ENCODE measurements at places on chromosomes 3 and 15.

- DNase-seq = no peak
These were observed 10.9 kb upstream of the DLL4 start for GRCh38 chr15:40918146-40918798.

- DNase-seq = no peak
These were observed 55.7 kb upstream of the SMAD6 start for GRCh38 chr15:66646308-66646707.

DNA sequence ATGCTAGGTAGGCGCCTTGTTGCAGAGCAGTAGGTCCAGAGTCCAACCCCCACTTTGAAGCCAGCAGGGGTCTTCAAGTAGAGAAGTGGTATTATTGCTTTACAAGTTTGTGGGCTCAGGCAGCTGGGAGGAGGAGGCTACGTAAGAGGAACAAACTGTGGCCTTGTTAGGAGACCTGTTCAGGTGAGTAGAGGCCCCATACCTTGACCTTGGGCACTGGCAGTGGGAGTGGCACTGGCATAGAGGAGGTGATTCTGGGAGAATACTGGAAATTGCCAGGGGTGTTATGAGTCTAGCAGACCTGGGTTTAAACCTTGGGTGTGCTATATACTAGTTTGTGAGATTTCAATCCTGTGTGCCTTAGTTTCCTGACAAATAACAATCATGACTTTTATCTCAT is 34.6 kb upstream of the SCAANT1 start:
- DNase-seq = no peak

GRCh38 chr3:66492672-66493071 is 8.2 kb downstream of the LRIG1 start:
- no peak for DNase-seq

- no peak for DNase-seq
These were observed 16.3 kb upstream of the TRPM7 start for GRCh38 chr15:50702762-50703334.

DNA sequence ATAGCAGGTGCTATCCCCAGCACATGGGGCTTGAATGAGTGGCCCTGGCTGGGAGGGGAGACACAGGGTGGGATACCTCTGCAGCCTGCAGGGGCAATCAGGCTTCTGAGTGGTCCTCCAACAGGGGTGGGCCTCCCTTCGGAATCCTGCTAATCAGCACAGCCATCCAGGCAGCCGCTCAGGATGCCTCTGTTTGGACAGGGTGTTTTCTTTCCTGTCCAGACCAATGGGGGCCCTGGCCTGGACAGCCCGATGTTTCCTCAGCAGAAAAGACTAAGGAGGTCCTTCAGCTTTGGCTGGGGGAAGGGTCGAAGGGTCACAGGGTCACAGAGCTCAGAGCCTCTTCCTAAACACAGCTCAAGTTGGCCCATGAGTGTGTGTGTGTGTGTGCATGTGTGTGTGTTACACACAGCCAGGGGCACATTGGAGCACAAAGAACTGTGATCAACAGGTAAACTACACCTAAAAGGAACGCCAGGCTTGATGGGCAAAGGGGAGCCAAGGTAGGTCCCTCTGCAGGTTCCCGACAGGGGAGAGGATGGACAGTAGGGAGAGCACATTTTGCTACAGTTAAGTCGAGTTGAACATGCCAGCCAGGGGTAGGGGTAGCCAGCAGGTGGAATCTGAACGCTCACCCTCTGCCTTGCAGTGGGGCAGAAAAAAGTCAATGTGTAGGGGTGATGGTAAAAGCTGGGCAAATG is 1.1 kb upstream of the HAPLN3 start:
- DNase-seq = no peak

DNA sequence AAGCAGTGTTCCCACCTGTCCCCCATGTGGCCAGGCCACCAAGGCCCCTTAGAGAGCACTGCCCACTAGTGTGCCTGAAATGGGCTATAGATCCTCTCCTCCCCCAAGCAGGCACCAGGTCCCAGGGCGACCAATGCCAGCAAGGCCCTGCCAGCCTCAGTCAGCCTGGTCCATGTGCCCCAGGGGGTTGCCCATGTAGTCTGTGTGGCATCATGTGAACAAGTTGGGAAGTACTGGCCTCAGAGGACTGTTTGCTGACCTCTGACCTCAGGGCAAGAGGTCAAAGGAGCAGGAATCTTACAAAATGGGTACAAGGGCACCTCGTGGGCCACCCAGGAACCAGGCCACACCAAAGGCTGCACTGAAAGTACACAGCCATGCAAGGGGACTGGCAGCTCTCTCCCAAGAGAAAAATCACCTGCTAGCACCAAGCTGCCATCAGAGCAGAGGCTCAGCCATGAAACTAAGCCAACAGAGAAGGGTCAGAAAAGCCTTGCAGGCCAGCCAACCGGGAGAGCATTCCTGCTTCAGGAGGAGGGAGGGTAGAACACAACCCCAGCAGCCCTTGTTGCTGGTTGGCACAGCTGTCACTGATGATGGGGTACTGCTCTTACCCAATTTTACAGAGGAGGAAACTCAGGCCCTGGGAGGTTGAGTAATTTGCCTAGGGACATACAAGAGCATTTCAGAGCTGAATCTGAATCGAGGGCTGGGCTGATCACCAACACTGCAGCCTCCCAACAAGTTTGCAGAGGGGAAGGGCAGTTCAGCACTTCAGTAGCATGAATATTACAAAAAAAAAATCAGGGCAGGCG is 5.2 kb upstream of the FURIN start:
- DNase-seq = no peak

GRCh38 chr3:185815391-185816282 is 9.2 kb downstream of the IGF2BP2 start:
- no peak for DNase-seq

DNA sequence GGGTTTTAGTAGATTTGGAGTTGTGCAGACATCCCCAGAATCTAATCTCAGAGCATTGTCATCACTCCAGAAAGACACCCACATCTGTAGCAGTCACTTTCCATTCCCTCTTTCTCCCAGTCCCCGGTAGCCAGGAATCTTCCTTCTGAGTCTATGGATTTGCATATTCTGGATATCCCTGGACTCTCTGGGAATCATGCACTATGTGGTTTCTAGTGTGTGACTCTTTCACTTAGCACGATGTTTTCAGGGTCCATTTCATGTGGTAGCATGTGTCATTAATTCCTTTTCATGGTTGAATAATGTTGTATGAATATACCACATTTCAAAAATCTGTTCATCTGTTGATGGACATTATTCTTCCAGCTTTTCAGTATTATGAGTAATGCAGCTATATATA is 29.3 kb downstream of the FBLN2 start:
- no peak for DNase-seq

DNA sequence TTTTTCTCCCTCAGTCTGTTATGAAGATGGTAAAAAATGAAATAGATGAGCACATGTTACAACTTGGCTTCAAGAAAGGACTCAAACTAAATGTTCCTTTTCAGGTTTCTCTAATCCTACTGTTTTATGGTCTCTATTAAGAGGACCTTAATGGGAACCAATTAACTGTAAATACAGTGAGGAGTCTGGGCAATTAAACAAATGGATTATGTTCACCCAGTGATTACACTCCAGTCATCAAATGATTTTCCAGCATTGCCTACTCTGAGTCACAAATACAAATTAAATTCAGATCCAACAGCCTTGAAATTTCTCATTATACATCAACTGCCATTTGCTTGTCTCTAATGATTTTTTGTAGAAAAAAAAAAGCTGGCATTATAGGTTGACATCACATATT is 129.2 kb downstream of the NEK10 start:
- DNase-seq = no peak

- no peak for DNase-seq
These were observed 702.3 kb downstream of the SI start for GRCh38 chr3:164375995-164376394.

DNA sequence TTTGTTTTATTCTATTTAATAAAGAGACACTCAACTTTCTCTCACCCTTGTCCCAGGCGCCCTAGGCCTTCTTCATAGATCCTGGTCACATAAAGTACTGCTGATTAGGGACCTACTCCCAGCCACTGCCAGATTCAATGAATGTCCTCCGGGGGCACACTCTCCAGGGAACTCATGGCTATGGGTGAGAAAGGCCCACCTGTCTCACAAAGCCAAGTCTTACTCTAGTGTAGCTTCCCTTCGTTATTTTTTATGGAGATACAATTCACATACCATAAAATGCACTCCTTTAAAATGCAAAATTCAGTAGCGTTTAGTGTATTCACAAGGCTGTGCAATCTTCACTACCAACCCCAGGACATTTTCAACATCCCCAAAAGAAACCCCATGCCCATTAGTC is 87.8 kb downstream of the ADCY5 start:
- no peak for DNase-seq

GRCh38 chr3:63855333-63855940 is 8.2 kb downstream of the THOC7 start:
- DNase-seq = no peak

DNA sequence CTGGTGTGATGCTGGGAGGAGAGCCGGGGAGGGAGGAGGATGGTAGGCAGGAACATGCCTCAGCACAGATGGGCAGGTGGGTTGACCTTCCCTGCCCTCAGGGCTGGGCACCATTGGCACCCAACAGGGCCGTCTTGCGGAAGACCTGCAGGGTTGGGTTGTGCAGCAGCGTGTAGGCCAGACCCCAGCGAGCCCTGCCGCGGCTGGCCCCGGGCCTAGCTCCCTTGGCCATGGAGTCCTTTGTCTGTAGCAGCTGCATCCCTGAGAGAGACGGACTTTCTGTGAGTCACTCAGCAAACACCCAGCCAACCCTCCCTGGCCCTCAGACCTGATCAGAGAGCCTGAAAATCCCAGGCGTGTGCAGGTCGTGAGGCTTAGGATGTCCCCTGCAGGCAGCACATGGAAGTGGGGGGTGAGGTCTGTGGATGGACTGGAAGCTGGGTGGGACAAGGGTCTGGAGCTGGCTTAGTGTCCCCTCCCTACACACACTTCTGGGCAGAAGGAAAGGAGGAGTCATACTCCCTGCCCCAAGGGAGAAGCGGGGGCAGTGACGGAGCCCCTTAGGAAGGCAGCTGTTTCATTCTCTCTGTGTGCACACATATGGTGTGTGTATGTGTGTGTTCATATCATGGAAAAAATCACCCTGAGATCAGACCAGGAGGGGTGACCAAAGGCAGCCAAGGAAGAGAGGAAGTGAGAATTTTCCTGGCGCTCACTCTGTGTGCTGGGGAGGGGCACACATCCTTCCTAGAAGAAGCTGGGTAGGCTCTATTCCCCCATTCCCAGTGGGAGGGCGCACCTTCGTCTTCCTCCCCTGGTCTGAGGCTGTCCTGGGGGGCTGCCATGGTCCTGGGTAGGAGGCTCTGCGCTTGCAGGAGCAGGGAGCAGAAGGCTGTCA is 6.7 kb downstream of the ISLR start:
- no peak for DNase-seq

GRCh38 chr3:44827196-44827595 is 34.5 kb upstream of the TMEM42 start:
- DNase-seq = no peak

GRCh38 chr15:68418611-68419161 is 13.3 kb downstream of the ITGA11 start:
- DNase-seq = no peak

GRCh38 chr3:149812165-149812605 is 830 bp upstream of the RNF13 start:
- no peak for DNase-seq

DNA sequence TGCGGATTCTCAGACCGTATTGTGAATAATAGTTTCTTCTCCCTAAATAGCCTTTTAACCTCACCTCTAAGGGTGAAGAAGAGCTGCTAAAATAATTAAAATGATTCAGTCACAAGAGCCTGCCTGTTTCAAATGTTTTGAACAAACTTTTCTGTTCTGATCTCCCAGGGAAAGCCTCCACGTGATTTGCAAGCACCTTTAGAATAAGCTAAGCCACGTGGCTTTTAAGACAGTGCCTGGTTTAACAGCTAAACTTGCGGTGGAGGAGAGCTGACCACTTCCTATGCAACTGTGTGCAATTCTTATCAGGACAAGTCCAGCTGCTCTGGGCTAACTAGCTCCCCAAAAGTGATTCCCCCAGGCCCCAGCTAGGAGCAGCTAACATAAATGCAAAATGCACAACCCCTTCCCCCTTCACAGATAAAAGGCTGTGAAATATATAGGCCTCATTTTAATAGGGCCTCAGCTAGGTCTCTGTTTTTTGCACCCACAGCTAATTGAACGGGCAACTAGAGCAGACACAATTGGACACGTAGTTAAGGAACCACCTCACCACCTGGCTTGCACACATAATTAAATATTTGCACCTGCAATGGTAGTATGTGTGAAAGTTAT is 401.2 kb upstream of the NR2F2 start:
- no peak for DNase-seq

- no peak for DNase-seq
These were observed 2.0 kb downstream of the FOXL2NB start for GRCh38 chr3:138949002-138949418.

- no peak for DNase-seq
These were observed 45.4 kb upstream of the DLG1 start for GRCh38 chr3:197343656-197344408.

GRCh38 chr15:70569714-70570231 is 193.6 kb downstream of the UACA start:
- DNase-seq = no peak

GRCh38 chr15:44246521-44247268 is 41.8 kb upstream of the GOLM2 start:
- no peak for DNase-seq

DNA sequence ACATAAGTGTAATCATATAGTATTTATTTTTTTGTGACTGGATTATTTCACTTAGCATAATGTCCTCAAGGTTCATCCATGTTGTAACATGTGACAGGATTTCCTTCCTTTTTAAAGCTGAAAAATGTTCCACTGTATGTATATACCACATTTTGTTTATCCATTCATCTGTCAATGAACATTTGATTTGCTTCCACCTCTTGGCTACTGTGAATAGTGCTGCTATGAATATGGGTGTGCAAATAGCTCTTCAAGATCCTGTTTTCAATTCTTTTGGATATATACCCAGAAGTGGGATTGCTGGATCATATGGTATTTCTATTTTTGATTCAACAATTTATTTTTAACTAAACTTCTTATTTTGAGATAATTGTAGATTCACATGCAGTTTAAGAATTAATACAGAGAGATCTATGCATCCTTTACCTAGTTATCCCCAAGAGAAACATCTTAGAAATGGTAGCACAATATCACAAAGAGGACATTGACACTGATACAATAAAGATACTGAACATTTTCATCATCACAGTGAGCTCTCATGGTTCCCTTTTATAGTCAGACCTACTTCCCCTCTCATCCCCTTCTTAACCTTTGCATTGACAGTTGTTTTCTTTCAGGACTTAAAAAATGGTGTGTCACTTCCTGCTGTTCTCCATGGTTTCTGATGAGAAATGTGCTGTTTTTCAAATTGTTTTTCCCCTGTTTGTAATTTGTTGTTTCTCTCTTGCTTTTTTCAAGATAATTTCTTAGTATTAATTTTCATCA is 90.1 kb downstream of the SATB1 start:
- DNase-seq = no peak

GRCh38 chr3:139679220-139679775 is 1.5 kb upstream of the NMNAT3 start:
- DNase-seq = no peak

- no peak for DNase-seq
These were observed 225.8 kb upstream of the SLCO3A1 start for GRCh38 chr15:91627473-91628278.
